ENCODE measurements at places on chromosomes 6 and 20.
A peak's percentile ranks its signal among the peaks of the same experiment; 100 is the strongest.

DNA sequence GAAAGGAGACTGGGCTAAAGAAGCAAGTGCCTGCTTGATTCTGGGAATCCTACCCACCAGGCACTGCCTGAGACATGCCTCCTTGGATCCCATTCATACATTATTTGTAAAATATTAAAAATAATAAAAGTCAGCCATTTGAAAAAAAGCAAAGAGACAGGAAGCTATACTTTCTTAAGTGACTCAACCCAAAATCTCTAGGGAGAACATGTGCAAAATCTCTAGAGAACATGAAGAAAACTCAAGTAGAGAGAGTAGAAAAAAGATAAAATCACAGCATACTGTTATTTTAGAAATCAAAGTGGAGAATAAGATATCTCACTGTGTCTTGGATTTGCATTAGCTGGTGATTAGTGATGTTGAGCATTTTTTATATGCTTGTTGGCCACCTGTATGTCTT lies 197.2 kb upstream of the GGTLC1 start:
- no peak for DNase-seq

DNA sequence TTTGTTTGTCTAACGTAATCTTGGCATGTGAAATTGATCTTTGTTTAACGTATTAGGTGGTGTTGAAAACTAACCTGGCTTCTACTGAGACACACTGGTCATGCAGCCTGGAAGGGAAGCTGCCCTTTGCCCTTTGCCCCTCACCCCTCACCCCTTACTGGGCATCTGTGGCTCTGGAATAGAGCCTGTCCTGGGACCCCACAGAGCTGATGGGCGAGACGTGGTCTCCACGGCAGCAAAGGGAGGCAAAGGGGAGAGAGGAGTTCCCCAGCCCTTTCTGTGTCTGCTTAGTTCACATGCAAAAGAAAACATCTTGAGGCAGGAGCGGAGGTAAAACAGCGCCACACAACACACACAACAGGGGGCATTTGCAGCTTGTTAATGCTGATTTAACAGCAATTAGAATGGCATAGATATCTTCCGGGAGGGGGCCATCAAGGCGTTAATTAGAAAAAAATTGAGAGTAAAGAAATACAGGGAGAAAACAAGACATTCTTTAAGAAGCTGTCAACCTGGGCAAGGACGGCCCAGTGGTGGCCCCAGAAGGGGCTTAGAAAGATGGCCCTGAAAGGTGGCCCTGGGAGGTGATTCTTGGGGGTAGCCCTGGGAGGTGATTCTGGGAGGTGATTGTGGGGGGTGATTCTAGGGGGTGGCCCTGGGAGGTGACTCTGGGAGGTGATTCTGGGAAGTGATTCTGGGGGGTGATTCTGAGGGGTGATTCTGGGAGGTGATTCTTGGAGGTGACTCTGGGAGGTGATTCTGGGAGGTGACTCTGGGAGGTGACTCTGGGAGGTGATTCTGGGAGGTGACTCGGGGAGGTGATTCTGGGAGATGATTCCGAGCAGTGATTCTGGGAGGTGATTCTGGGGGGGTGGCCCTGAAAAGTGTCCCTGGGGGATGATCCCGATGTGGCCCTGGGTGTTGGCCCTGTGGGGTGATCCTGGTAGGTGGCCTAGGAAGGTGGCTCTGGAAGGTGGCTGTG lies 44.5 kb upstream of the DACT2 start:
- no peak for DNase-seq

DNA sequence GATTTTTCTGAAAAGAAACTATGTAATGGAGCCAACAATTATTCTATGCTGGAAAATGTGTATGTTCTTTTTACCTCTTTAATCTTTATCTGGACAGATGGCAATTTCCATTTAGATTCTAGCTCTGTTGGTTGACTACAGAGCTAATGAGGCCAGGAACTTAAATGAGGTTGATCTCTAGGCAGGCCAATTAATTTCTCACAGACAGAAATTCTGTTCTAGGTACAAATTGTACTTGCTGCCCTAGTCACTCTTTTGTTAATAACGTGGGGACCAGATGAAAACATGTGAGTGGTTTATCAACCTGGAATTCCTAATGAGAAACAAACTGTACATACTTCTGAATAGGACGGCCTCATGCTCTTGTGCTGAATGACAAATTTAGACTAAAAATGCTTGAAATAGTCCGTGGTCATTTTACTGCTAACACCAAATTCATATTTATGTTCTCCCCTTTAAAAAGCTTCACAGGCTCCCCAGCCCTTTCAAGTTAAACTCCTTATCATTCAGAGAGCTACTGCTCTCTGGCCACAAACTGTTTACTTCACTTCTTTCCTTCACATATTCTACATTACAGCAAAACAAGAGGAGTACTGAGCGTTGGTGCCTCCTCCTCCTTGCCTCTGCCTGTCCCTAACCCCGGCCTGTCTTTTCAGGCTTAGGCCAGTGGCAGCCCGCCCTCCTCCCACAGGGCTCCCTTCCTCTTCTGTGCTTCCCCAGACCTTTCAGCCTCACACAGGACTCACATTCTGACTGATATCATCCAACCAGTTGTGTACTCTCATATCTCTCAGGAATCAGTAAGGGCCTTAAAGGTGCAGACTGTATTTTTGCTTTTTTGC lies 41.4 kb downstream of the DTNBP1 start:
- no peak for DNase-seq

- no peak for DNase-seq
These were observed 39.3 kb downstream of the MBOAT1 start for GRCh38 chr6:20172842-20173456.

DNA sequence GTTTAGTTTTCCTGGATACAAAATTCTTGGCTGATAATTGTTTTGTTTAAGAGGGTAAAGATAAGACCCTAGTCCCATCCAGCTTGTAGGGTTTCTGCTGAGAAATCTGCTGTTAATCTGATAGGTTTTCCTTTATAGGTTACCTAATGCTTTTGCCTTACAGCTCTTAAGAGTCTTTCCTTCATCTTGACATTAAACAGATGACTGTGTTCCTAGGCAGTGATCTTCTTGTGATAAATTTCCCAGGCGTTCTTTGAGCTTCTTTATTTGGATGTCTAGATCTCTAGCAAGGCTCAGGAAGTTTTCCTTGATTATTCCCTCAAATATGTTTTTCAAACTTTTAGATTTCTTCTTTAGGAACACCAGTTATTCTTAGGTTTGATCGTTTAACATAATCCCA lies 134.0 kb downstream of the MAP3K4 start:
- DNase-seq = no peak

DNA sequence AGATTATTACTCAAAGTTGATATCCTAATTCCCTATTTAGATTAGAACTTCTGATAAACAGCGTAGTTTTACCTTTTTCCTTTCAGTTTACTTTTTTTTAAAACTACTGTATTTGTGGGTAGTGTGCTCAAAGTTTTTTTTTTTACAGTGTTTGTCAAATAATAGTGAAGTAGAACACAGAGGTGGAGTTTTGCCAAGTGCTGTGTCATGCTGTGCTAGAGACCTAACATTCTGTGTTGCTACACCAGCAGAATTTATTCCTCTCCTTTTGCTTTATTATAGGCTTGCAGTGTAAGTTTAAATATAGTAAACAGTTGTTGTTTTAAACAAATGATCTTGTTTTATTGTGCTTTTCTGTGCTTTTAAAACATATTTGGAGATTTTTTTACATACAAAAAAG lies 125.4 kb downstream of the HIVEP1 start:
- no peak for DNase-seq

DNA sequence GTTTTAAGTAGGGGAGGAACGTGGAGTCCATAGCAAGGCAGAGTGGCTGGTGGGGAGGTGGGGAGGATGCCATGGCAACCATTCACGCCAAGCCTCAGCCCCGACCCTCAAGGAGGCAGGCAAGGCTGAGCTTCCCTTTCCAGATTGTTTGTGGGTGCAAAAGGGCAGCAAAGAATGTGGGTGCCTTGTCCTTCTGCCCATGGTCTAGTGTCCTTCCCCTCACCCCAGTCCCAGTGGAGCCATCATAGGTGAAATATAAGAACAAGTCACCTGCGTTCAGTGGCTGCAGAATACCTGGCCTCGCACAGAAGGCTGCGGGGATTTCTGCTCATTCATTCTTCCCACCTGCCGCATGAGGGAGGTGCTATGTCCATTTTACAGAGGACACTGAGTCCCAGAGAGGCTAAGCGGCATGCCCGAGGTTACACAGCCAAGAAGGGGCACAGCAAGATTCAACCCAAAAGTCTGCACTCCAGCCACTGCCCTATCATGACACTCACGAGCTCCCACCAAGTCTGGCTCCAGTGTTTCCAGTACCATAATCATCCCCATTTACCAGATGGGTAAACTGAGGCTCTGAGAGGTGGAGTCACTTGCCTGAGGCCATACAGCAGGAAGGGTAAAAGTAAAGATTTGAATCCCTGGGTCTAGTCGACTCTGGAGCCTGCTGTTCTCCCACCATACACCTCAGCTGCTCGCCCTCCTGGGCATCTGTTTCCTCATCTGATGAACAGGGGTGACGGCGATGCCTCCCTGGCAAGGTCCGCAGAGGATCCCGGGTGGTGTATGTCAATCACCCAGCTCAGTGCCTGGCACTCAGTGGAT lies 100.8 kb downstream of the CEBPB start:
- no peak for DNase-seq

GRCh38 chr20:60117065-60117464 lies 158.8 kb downstream of the CDH26 start:
- no peak for DNase-seq

GRCh38 chr6:18122128-18123093 lies at the start of gene NHLRC1:
NHLRC1 (minus strand) TSS chr6:18122677; CDS start chr6:18122606, 71 bp downstream.
- DNase-seq = peak; percentile 90

- DNase-seq = no peak
These were observed 64.7 kb downstream of the KCNS1 start for GRCh38 chr20:45036044-45036755.

DNA sequence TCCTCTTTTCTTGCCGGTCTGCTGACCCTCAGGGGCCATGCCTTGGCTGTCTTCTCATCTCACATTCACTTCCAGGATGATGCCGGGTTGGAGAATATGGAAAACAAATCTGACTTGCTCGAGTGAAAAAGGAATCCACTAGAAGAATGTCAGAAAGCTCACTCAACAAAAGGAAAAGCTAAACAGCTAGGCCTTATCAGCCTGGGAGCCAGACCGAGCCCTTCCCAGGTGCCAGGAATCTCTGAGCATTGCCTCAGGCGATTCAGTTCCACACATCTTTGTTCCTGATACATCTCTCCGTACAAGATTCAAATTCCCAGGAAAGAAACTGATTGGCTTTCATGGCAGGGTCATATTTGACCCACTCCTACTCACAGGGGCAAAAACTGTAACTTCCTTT lies 9.2 kb upstream of the OSER1 start:
- no peak for DNase-seq

DNA sequence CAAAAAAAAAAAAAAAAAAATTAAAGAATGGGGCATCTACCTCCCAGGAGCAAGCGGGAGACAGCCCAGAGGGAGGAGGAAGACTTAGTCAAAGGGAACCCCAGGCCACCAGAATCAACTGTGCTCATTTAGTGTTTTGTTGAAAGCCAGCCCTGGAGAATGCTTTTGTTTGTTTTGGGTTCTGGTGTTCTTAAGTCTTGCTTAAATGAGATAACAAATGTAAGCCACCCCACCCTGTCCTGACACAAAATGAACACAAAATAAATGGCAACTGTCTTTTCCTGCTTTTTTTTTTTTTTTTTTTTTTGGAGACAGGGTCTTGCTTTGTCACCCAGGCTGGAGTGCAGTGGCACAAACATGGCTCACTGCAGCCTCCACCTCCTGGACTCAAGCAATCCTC lies 165.0 kb upstream of the JARID2 start:
- DNase-seq = no peak

DNA sequence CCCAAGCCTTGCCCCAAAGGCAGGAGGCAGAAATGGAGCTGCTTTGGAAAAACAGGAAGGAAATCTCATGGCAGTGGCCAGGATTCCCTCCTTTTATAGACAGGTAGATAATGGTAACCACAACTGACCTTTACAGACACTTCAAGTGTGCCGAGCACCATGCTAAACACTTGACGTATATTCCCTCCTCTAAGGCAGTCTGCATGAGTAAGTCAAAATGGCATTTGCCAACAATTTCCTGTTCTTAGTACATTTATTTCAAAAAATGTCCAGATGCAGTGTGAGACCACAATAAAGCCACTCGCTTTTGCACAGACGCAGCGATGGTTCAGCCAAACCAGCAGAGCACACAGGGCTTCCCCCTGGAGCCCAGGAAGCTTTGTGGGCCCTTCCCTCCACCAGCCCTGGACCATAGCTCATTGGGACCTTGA lies 16.5 kb upstream of the GPR6 start:
- no peak for DNase-seq

- DNase-seq = no peak
These were observed 407.6 kb downstream of the COL12A1 start for GRCh38 chr6:74798302-74798701.

DNA sequence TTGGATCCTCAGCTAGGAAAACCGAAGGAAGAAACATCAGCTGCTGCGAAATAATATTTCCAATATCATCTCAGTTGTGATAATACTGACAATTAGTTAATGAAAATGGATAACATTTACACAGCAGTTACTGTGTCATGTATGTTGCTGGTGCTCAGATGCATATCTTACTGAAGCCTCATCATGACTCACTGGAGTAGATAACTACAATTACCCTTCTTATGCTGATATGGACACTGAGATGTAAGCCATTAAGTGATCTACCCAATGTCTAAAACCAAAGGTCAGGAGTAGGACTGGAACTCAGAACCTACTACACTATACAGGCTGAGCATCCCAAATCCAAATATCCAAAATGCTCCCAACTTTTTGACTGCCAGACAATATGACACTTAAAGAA lies 54.7 kb upstream of the LYRM2 start:
- peak; percentile 4 for DNase-seq

DNA sequence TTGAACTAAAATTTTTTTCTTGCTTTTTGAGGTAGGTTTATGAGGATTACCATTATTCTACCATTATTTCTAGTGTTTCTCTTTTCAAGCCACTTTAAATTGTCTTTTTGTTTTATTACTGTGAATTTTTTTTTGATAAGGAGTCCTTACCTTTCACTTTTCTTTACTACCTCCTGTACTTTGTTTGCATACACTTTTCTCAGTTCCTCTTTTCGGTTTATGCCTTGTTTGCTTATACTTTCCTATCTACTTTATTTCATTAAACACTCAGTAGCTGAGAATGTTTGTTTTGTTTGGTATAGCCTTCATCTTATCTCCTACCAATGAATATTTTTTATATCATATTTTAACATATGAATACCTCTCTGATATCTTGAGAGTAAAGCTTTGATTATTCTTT lies 147.9 kb downstream of the TFAP2B start:
- DNase-seq = no peak

DNA sequence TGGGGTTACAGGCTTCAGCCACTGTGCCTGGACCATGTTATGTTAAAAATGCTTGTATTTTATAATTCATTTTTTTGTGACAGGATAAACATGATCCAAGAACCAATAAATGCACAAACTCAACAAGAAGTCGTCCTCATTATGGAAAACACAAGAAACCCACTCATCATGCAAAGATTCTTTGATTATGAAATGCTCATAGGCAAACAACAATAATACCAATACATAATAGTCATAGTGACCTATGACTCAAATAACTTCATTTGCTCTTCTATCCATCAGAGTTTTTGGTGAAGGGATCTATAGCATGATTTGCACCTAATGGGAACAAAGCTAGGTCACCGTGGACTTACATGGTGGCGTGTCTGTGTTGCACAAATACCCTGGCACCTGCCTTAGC lies 217.1 kb upstream of the THEMIS start:
- DNase-seq = no peak
